ENCODE measurements at places on chromosomes 2 and 18.

- DNase-seq, result no peak
These were observed 820 bp downstream of the MTCL1 start for GRCh38 chr18:8705961-8706790.

GRCh38 chr2:176211110-176211509 lies 22.6 kb downstream of the HOXD1 start:
- DNase-seq, result no peak

DNA sequence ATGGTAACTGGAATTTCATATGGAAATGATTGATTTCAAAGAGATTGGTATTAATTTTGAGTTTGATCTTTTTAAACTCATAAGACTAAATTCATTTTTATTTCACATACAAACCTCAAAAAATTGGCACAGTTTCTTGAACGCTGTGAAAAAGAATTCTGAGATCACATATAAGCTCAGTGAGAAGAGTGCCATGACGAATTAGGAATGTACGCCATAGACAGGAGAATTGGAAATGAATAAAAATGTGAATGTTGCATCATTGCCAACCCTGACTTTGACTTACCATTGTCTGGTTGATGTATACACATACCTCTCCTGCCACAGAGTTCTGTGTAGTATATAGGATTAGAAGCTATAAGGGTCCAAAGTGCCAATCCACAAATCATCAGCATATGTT lies 290.4 kb upstream of the ZC3H15 start:
- no peak for DNase-seq

- DNase-seq, result no peak
These were observed 46.2 kb upstream of the SERPINE2 start for GRCh38 chr2:224085246-224085645.

GRCh38 chr2:135603543-135603942 lies 72.3 kb downstream of the R3HDM1 start:
- no peak for DNase-seq

DNA sequence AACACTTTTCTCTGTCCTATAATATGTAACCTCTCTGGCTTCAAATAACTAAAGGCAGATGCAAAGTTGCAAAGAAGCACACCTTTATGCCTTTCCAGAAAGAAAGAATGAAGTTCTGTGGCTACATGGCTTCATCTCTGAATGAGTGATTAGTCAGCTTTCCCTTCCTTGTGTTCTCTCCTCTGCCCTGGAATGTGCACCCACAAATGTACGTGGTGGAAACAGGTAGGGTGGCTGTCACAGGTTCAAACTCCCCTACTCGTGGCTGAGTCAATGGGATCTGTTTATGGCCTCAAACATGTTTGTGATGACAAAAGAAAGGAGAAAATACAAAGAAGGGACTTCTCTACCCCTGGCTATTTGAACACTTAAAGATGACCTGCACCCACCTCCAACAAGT lies 55.5 kb upstream of the ACVR2A start:
- DNase-seq, result no peak

DNA sequence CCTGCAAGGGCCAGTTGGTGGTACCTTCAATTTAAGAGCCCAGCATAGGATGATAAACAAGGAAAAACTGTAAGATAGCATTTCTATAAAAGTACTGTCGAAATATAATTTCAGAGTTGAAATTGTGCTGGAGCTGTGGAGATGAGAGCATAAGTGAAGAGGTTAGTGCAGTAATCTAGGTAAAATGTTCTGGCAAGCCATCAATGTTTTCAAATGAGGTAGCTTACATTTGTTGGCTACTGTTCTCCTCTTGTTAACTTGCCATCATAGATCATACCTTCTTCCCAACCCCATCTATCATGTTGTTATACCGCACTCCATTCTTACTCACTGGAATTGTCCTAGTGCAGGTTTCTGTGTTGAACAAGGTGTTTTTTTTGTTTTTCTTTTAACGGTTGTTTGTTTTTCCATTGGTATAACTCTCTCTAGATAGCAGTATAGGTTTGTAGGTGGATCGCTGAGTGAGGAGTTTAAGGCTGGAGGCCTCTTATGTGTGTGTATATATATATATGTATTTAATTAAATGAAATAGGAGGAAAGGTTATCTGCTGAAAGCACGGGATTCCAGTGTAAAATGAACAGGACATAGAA lies 40.5 kb downstream of the EHBP1 start:
- DNase-seq, result no peak

GRCh38 chr2:150484461-150485021 lies 2.9 kb downstream of the RND3 start:
- DNase-seq, result no peak

GRCh38 chr2:218284106-218284811 lies 8.0 kb downstream of the TMBIM1 start:
- DNase-seq, result peak; percentile 41

- no peak for DNase-seq
These were observed 426.3 kb upstream of the ZEB2 start for GRCh38 chr2:144946263-144946662.

GRCh38 chr18:36843784-36844183 lies 14.9 kb downstream of the KIAA1328 start:
- no peak for DNase-seq

DNA sequence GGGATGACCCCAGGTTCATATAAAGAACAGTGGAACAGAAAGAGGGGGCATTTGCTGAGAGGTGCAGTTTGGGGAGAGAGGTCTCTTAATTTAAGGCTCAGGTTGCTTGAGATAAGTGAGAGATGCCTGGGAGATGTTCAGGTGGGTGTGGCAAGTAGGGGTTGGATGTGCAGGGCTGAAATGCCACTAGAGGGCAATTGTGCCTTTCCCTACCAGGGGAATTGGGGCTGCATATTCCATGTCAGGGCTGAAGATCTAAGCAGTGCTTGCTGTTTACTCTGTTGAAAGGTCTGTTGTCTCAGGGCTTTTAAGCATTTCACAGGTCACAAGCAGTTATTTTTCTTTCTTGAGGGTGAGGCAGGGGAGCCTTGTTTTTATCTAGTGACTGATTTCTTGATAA lies 7.8 kb downstream of the CCDC85A start:
- DNase-seq, result peak; percentile 4

- no peak for DNase-seq
These were observed 176.4 kb upstream of the TCF4 start for GRCh38 chr18:55764386-55764785.

GRCh38 chr2:241897231-241897916 lies 27.8 kb downstream of the RTP5 start:
- DNase-seq, result no peak
